ENCODE measurements at places on chromosomes 1 and 21.
A peak's percentile ranks its signal among the peaks of the same experiment; 100 is the strongest.

DNA sequence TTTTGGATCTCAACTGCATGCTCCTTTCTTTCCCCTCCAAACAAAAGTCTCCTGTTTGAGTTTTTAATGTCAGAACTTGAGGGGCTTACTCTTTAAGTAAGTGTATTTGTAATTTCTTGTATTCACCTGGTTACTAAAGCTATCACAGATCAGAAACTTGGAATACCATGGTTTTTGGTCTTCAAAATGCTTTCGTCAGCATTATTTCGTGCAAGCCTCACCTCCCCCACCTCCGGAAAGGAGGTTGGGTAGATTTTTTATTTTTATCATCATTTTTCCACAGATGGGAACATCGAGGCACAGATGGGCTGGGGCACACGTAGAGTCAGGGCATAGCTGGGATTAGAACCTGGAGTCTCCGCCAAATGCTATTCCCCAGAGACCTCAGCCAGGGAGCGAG lies 100.7 kb downstream of the IER5 start:
- no peak for DNase-seq

DNA sequence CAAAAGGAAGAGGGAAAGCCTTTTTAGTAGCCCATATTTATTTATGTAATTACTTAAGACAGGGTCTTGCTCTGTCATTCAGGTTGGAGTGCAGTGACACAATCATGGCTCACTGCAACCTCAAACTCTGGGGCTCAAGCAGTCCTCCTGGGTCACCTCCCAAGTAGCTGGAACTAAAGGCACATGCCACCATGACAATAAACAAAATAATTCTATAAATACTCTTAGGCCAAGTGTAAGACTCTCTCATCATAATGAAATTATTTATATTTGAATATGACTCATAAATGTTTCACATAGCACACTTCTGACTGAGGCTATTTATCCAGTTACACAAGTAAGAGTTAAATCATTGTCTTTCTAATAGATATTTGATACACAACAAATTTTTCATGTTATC lies 314.7 kb downstream of the AMY1C start:
- DNase-seq, result no peak

DNA sequence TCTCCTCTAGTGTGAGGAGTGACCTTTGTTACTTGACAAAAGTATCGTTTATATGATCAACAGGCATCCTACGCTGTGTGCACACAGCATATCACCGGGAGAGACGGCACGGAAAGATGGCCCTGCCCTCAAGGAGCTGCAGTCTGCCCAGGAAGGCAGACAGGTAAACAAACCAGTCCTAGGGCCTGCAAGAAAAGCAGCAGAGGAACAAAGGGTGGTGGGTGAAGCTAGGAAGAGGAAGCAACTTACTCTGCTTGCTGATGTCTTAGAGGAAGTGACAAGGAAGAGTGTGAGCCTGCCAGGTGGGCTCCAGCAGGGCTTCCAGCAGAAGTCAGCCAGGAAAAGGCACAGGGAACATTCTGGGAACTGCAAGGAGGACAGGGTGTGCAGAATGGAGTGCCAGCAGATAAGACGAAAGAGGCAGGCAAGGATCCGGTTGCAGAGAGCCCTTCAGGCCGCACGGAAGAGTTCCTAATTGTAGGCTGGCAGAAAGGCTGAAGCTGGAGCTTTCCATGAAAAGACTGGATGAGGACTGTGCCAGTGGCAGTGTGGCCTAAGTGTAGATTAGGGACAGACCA lies 106.7 kb downstream of the SLC45A1 start:
- DNase-seq, result peak; percentile 72

- DNase-seq, result no peak
These were observed 564.2 kb downstream of the PTPRU start for GRCh38 chr1:29800522-29800956.

GRCh38 chr1:206039046-206039973 lies 13.7 kb upstream of the RHEX start:
- DNase-seq, result peak; percentile 7

DNA sequence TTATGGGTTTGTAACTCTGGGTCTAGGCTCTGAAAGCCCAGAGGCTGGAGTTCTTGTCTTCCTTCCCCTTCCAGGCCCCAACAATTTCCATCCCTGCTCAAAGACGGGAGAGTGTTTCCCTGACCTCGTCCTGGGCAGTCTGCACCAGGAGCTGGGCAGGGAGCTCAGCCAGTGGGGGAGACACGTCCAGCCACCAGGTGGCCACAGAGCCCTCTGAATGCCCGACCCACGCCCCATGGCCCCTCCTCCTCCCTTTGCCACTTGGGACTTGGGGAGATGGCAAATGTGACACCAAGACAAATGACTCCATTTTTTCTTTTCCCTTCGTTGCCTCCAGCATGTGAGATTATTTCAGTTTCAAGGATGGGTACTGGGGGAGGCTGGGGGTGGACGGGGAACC lies 159.9 kb upstream of the AJAP1 start:
- DNase-seq, result no peak

DNA sequence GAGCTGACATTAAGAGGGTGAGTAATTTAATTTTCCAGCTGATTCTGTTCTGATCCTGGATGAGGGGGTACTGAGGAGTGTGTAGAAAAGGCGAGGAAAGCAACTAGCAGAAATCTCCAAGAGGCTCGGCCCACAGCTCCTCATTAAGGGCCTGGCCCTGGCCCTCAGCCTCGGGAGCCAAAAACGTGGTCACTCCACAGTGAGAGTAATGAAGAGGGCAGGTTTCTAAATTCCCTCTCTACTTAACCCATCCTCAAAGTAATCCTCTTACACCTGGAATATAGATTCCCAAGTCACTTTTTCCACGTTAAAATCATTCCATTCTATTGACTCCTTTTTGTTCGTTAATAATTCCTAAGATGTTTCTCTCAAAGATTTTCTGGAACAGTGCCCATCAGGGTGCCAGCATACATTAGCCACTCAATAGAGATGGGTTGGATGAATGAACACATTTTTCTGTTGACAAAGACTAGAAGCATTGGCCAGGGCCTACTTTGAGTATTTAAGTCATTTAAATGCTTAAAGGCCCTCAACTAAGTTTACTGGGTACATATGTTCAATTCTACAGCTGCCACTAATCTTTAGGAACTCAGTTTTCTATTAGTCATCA lies 1.1 kb upstream of the COL11A1 start:
- DNase-seq, result no peak

DNA sequence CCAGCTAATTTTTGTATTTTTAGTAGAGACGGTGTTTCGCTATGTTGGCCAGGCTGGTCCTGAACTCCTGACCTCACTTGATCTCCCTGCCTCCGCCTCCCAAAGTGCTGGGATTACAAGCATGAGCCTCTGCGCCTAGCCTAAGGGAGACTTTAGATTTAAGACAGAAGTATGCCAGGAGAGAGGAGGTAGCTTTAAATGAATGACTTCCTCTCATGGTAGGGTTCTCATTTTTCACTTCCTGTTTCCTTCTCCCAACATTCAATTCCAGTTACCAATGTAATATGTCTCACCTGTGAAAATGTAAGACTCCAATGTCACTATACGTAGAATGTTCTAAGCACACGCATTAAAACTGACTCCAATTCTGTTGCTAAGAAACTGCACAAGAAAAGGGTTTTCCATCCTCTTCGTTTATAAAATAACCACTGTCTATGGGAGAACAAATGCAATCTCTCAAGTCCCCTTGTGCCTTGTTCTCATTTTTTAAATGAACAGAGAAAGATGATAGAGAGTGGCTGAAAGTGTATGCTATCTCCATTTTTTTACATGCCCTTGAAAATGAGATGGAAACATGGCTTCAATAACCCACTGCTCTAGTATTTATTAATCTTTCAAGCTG lies 140.0 kb downstream of the SLC45A1 start:
- DNase-seq, result no peak

- no peak for DNase-seq
These were observed 317.1 kb downstream of the NTNG1 start for GRCh38 chr1:107457989-107458388.
